A549 treated with RU486 at 1 μM for 4 hours (cell line): ENCODE measurements at places on chromosomes 6 and 20. TPM values are rescaled to one million over a fixed set of nuclear protein-coding genes. Genes with fewer than 3 reads are reported as not detected.

ZSCAN23 gene
- total RNA-seq = not detected in 5 replicates

FOXC1 gene
- total RNA-seq = 5.5 to 10.2 TPM (median 9.4 TPM) in 5 replicates

ZSCAN9 gene
- total RNA-seq = 5.2 to 8.8 TPM (median 7.4 TPM) in 5 replicates

EEF1E1 gene
- total RNA-seq = 57.5 to 92.9 TPM (median 67.0 TPM) in 5 replicates

TMEM63B gene
- 12.1 to 17.3 TPM (median 16.4 TPM) in 5 replicates for total RNA-seq

SNAP25 gene
- total RNA-seq = 9.3 to 20.3 TPM (median 18.1 TPM) in 5 replicates
